Stimulated activated CD8-positive, alpha-beta memory T cell treated with anti-CD3 and anti-CD28 coated beads, Interleukin-15, amount 100 ng/mL, for 24 hours (primary cell): ENCODE measurements at places on chromosomes 5 and 9.

- DNase-seq = no peak
These were observed 38.0 kb upstream of the CCDC152 start for GRCh38 chr5:42718591-42718990.

DNA sequence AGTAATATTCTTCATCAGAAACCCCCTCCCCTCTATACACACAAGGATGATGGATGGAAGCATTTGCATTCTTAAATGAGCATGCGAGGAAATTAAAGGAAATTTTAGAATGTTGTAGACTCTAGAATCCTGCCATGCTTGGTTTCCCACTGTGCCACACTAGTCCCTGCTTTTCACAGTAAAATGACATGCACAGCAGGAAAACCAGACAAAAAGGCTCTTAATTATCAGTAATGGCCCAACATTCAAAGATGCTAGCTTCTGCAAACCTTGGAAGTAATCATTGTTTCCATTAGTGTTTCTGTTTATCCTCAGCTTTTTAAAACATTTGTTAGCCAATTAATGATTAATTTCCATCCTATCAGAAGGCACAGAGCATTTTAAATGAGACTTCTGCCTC is 255.8 kb downstream of the SLCO4C1 start:
- DNase-seq = no peak

DNA sequence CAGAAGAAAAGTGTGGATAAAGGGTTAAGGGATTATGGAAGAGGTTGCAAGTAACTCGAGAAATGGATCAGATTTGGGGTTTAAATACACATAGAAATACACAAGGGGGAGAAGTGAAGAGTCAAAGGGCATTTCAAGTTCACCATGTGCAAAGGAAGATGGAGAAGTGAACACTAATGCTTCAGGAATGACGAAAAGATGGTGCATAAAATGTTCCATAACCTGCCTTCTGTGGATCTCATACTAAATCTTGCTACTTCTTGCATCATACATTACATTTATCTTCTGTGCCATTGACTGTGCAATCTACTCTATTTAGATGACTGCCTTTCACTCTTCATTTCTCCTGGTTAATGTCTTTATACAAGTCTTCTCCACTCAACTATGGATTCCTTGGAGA is 5.7 kb upstream of the SMC2 start:
- DNase-seq = no peak

- DNase-seq = no peak
These were observed 151.6 kb downstream of the MACIR start for GRCh38 chr5:103410172-103410571.

DNA sequence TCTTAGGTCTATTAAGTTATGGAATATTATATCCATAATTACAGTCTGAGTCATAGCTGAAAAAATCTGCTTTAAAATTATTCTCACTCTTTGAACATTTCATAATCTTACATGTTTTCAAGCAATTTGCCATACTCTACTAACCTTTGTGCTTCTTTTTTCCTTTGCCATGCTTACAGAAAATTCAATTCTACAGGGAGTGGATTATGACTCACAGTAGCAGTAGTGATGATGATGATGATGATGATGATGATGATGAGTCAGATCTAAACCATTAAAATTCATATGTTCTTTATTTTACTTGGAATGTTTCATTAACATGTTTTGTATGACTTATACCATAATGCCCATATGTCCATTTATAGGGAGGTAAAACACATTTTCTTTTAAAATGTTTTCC is 207.1 kb downstream of the VPS13A start:
- DNase-seq = no peak

GRCh38 chr5:65809817-65810531 is 88.0 kb downstream of the NLN start:
- no peak for DNase-seq

DNA sequence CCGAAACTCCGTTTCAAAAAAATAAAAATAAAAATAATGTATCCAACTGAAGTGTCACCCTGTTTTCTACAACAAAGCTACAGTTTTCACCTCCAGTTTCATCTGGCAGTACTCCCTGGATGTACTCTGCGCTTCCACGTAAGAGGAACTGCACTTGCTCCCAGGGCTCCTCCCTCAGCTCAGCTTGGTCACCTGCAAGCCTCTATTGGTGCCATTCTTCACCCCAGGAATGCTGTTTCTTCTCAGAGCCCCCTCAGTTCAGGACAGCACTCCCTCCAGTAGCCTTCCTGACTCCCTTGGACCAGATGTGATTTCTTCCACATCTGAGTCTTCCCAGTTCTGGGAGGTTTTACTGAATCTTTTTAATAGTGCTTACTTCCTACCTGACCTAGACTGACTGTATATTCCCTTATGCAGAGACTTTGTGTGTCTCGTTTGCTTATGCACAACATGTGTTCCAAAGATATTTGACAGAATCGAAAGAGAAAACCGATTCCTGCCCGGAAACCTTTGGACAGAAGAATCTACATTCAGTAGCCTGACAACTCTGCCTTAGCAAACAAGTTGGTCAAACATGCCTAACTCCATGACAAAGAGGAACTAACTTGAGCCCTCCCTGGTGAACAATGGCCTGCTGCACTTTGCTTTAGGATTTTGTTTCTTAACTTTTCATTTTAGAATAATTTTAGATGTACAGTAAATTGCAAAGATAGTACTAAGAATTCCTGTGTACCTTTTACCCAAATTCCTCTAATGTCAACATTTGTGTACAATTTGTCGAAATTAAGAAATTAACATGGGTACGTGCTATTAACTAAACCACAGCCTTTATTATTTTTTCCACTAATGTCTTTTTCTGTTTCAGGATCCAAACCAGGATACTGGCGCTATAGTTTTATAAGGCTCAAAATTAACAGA is 814 bp downstream of the CCDC125 start:
- no peak for DNase-seq

GRCh38 chr5:51621156-51621555 is 237.9 kb downstream of the ISL1 start:
- DNase-seq = no peak

GRCh38 chr5:17425385-17426070 is 72.5 kb upstream of the TAF11L2 start:
- DNase-seq = no peak

DNA sequence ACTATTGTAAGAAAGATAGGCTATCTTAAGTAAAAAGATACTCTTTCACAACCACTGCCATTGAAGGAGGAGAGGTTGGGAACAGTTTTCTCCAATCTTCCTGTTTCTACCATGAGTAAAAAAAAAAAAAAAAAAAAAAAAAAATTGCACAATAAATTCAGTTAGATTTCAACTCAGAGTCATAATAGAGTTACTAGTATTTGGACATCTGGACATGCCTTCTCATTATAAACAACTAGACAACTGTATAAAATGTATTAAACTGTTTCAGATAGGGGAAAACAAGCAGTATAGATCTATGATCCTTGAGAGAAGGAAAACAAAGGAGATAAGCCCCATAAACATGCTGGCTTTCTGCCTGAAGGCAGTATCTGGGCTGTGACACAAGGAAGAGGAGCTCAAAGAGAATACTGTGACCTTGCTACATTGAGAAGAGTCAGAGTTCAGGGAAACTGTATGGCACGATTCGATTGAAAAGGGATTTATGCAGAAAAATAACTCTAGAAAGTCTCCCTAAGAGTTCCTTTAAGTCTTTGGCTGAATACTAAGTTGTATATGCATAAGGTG is 249.2 kb upstream of the POU5F2 start:
- DNase-seq = no peak

- no peak for DNase-seq
These were observed 12.3 kb downstream of the GFPT2 start for GRCh38 chr5:180340856-180341255.

GRCh38 chr5:143011585-143011984 is 241.4 kb downstream of the ARHGAP26 start:
- DNase-seq = no peak

GRCh38 chr9:69299315-69299714 is 25.7 kb upstream of the ENTREP1 start:
- no peak for DNase-seq

DNA sequence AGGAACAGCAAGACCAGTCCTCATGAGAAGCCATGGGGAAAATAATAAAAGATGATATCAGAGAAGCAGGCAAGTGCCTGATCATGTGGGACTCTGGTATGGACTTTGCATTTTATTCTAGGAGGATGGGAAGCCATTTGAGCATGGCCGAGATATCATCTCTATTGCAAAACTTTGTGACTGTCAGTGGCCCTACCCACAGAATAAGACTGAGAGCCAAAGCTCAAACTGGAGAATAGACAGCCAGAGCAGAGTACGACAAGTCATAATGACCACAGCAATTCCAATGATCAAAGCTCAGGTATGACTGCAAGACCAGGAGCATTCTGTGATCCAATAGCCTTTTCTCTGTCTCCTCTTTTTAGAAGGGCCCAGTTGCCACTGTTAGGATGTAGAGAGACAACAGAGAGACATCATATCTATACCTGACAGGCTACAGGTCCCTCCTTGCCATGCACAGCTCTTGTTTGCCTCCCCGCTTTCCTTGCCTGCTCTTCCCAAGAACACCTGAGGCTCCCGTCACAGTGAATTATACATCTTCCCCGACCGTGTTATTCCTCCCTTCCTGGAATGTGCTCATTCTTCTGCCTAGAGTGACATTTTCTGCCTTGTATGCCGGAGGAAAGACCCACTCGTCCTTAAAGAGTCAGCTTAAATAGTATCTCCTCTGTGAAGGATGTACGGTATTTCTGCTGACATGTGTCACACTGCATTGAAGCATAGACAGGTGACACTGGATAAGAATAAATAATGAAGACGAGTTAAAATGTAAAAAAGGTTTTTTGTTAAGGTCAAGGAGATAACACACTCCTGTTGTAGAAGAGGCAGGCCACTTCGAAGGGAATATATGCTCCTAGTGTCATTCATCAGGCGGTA is 248.7 kb upstream of the MAP3K1 start:
- no peak for DNase-seq

GRCh38 chr5:141039517-141039916 is 11.7 kb upstream of the PCDHB1 start:
- no peak for DNase-seq

DNA sequence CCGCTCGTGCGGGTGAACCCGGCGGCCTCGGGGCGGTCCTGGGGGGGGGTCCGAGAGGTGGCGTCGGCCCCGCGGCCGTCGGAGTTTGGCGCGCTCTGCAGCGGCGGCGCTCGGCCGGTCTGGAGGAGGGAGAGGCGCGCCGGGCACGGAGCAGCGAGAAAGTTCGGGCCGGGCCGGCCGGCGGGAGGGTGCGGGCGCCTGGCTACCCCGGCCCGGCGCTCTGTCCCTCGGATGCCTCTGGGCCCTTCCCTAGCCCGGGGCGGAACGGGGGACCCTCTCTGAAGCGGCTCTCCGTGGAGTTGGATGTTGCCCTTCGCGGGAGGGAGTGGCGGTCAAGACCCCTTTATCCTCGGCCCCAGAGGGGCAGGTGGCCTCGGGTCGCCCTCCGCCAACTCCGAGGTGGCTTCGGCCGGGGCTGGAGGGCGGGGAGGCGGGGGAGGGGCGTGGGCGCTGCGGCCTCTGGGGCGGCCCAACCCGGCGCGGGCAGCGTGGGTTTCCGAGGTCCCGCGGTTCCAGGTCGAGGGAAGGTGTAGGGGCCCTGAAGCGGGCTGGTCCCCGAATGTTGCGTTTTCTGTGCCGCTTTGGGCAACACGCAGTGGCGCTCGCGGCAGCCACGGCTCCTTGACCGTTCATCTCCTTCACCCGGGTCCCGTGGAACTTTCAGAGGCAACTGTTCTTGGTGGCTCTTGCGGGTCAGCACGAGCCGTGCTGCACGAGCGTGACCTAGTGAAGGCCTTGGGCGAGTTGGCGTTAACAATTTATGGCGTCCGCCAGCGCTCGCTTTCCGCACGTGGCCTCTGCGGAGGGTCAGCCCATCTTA is 290.5 kb downstream of the DOCK8 start:
- no peak for DNase-seq

DNA sequence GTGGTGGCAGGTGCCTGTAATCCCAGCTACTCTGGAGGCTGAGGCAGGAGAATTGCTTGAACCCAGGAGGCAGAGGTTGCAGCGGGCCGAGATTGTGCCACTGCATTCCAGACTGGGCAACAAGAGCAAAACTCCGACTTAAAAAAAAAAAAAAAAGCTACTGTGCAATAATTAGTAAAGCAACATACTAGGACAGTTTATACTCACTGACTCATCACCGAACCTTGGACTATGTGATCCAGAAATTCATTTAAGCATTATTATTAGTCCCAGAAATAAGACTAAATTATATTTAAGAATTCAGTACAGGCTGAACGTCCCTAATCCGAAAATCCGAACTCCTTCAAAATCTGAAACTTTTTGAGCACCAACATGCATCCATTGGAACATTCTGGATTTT is 37.8 kb downstream of the GOLPH3 start:
- DNase-seq = no peak

GRCh38 chr5:58187432-58188261 is 272.2 kb downstream of the PLK2 start:
- DNase-seq = no peak

GRCh38 chr5:95901676-95902627 is 59.7 kb downstream of the ELL2 start:
- no peak for DNase-seq

GRCh38 chr5:148923023-148923422 is 96.6 kb downstream of the ADRB2 start:
- no peak for DNase-seq

- no peak for DNase-seq
These were observed 25.1 kb upstream of the CD180 start for GRCh38 chr5:67221487-67222242.

- no peak for DNase-seq
These were observed 72.7 kb downstream of the MAP1B start for GRCh38 chr5:72179816-72180440.

DNA sequence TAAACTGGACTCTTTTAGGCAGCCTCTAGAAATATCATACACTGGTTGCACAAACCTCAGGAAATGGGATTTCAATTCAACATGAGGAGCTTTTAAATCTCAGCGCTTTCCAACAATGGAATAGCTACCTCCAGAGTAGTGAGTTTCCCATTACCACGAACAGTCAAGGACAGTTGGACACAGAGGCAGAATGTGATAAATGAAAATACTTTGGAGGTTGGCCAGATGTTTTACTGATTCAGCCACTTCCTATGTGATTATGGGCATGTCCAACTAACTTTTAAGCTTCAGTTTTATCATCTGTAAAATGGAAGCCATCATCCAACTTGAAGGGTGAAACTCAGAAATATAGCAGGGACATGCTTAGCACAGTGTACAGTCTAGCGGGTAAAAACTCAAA is 2.1 kb downstream of the FBXW2 start:
- no peak for DNase-seq

DNA sequence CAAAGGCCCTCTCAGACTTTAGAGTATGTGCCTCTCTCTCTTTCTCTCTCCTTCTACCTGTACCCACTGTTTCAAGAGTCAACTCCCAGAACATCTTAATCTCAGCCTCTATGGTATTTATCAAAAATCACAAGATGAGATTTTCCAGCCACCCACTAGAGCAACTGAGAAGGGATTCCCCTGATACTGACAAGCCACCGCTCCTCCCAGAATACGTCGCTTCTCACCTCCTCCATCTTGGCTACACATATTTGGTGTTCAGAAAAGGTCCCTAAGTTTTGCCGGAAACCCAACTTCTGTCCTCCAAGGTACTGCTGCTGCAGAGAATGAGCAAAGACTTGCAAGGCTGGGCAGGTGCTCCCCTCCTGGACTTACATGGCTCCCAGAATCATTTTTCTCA is 6.1 kb downstream of the GARIN3 start:
- DNase-seq = no peak

GRCh38 chr9:16202221-16202620 is 649.4 kb downstream of the CCDC171 start:
- no peak for DNase-seq

GRCh38 chr9:92642564-92642963 is 27.4 kb downstream of the IPPK start:
- DNase-seq = no peak

GRCh38 chr9:133119103-133119845 is 1.8 kb downstream of the RALGDS start:
- no peak for DNase-seq

- DNase-seq = no peak
These were observed 38.2 kb upstream of the BTNL3 start for GRCh38 chr5:180950291-180950949.
